ENCODE measurements at places on chromosomes 3 and 15.
A peak's percentile ranks its signal among the peaks of the same experiment; 100 is the strongest.

GRCh38 chr3:133038731-133039375 is 662 bp downstream of the TMEM108 start:
- DNase-seq: no peak

DNA sequence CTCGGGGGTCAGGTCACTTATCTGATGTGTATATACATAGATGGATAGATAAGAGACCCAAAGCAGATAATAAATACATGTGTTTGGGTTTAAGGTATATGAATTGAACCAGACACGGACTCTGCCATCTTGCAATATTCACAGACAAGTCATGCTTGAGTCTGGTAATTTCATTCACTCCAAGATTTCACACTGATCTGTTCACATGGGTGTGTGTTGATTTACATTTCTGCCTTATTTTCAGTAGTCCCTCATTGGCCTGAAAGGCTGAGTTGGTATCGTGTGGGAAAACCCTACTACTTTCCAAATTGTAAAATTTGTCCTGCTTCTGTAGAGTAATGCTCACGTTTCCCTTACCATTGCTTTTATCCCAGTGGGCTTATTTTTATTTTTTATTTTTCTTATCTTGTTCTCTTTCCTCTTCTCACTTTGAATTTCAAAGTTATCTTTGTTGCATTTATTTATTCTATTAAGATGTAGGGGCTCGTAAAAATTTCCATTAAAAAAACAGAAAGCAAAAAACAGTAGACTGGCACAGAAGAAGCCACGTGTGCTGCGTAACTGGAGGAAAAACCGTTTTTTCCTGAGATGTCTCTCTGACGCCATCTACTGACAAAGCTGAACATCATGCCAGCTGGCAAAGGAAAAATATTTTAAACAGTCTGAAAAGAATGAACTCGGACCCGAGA is 10.8 kb upstream of the MFSD1 start:
- DNase-seq: no peak

DNA sequence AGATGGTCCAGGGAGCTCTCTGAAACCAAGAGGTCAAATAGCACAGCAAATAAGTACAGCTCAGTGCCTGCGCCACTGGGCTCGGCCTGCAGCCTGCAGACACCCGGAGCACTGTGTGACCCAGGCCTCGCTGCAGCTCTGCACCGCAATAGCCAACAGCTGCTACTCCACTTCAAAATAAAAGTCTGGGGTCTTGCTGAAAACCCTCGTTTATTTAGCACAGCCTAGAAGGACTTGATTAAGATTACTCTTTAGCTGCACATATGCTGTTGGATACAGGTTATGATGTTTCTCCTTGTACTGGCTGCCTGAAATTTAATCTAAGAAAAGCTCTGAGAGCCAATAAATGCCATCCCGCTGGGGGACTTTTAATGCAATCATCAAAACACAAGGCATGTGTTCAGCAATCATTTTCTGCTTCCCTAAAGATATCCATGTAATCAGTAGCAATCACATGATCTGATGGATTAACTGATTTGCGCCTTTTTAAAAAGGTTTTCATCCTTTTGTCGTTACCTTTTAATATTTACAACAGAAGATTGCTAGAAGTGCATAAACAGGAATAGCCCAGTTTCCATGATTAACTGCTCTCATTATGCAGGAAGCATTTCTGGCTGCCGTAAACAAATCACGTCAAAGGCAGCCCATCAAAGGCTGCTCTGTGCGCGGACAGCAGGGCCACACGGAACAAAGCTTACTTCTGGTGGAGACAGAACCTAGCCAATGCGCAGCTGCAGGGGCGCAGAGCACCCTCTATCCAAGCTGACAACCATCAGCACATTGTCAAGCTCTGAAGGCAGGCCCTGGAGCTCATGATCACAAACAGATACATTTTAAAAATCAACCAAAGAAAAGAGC is 58.8 kb downstream of the CLASP2 start:
- DNase-seq: no peak

GRCh38 chr3:183449791-183450190 is 21.4 kb upstream of the MCF2L2 start:
- no peak for DNase-seq

DNA sequence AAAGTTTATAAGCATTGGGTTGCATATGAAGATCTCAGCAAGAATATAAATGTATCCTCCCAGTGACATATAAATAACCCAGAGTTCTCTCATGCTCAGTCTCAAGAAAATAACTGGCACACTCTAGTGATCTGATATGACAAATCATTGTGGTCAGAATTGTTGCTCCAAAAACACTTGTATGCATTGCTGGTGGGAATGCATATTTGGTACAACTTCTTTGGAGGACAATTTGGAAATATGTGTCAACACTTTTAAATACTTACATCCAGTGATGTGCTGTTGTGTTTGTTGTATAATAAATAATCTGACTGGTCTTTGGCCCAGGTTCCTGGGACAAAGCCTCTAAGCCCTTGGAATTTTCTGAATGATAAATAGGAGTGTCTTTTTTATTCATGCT is 66.7 kb upstream of the STT3B start:
- DNase-seq: no peak

DNA sequence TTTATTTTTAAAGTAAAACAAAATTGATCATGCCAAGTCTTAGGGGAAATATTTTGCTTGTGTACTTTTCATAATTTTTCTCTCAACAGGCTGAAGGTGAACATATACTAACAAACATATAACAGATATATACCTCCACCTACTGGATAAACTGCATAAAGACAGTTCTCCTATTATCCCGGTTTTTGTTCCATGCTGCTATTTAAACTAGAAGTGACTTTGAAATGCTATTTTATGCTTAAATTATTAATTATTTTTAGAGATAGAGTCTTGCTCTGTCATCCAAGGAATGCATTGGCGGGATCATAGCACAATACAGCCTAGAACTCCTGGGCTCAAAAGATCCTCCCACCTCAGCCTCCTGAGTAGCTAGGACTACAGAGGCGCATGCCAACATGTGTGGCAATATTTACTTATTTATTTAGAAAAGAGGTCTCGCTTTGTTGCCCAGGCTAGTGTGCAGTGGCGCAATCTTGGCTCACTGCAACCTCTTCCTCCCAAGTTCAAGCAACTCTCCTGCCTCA is 49.8 kb downstream of the ST3GAL6 start:
- no peak for DNase-seq

DNA sequence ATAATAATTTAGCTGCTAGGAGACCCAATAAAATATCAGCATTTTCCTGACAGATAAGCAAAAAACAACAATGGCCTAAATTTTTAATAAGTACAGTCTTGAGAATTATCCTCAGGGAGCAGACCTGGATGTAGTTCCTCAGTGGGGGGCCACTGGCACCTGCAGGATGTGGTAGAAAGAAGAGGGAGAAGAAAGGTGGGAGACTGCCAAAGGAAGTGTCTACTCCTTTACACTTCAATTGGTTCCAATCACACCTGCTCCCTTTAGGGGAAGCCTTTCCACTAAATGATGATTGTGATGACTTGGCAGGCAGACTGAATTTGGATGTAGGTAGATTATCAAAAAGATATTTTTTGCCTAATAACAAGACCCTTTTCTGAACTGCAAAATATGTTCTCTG is 353.0 kb upstream of the SATB1 start:
- no peak for DNase-seq

DNA sequence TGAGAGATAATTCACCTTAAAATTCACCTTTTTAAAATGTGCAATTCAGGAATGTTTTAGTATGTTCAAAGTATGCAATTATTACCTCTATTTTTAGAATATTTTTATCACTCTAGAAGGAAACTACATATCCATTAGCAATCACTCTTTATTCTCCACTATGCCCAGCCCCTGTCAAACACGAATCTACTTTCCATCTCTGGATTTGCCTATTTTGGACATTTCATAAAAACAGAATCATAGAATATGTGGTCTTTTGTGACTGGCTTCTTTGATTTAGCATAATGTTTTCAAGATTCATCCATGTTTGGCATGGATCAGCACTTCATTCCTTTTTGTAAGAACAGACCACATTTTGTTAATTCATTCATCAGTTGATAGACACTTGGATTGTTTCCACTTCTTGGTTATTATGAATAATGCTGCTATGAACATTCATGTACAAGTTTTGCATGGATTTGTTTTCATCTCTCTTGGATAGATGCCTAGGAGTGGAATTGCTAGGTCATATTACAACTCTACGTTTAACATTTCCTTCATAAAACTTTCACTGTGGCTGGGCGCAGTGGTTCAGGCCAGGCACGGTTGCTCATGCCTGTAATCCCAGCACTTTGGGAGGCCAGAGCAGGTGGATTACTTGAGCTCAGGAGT is 12.7 kb downstream of the HMCES start:
- no peak for DNase-seq

DNA sequence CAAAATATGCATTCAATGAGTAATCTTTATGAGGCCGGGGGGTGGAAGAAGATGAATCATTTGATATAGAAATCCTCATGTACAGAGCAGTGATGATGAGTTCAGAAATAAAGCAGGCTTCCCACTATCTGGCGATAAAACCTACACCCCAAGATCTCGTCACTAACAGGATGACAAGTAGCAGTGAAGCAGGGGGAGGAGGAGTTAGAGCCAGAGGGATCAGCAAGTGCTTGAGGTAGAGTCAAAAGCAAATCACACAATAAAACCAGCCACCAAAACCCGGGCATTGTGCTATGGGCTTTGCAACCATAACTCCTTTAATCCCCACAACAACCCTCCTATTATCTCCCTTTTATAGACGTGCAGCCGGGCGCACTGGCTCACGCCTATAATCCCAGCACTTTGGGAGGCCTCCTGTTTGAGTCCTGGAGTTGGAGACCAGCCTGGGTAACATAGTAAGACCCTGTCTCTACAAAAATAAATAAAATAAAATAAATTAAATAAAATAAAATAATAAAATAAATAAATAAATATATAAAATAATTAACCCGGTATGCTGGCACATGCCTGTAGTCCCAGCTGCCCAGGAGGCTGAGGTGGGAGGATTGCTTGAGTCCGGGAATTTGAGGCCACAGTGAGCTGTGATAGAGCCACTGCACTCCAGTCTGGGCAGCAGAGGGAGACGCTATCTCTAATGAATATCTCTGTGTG is 53.0 kb downstream of the STARD5 start:
- DNase-seq: no peak

DNA sequence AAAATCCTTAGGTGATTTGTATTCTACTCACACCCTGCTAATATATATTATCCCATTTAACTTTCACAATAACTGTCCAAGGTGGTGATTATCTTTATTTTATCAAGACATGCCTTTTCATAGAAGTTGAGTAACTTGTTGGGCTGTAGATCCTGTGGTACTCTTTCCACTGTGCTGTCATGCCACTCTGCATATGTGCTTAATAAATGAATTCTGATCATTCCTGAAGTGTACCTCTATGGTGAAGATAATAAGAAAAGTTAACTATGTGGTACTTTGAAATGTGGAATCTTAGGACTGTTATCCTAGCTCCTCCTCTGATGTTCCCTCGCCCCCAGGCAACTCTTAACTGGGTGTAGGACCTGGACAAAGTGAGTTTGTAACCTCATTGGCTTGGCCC is 5.2 kb downstream of the SNRK start:
- no peak for DNase-seq

DNA sequence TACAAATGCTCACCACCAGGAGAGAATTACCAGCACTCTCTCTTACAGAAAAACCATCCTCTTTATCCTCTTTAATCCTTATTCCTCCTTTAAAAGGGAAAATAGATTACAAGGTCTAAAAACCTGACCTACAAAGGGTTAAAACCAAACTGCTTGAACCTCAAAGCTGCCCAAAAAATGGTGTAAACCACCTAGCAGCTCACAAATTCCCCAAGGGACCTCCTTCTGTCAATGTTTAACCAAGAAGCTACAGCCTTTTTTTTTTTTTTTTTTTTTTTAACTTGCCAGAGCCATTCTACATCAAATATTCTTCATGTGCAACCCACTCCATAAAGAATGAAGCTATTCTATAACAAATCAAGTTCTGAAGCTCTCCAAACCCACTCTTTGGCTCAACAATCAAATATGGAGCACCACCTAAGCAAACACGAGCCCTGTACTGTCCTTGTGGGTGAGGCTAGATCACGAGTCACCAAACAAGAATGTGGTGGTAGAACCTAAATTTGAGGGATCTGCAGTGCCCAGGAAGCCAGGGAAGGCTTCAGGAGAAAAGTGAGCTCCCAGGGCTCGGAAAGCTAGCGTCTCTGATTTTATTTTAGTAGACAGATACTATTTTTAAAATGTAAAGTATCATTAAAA is 20.1 kb downstream of the OSBPL10 start:
- no peak for DNase-seq

DNA sequence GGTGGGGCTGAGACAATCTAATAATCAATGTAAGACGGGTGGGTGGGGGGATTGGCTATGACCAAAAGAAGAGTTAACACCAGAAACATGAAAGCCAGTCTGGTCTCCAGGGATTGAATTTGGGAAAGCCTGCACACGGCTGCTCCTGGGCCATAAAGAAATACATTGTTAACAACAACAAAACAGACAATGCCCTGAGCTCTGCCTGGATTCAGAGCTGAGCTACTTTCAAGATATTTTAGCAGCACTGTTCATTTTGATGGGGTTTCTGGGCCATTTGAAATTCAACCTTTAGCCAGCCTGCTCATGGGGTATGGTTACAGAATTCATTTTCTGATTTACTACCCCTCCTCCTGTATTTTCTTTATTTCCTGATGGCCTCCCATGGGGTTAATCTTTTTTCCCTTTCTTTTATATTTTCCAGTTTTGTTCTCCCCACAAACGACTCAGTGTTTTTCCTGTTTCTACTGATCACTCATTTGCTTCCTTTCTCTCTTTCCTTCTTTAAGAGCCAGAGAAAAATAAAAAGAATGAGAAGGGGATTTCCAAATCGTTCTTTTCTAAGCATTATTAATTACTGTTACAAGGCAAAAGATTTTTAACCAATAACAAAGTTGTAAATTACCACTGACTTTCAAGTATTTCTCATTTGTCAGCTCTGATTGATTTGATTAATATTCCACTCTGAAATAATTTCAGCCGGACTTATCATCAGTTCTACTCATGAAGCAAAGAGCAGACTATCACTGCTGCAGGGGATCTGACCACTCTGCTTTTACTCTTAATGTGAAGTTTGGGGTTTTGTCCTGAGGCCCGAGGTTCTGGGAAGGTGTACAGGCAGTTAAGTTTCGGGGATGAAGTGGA is 19.6 kb downstream of the NR2F2 start:
- DNase-seq: no peak

DNA sequence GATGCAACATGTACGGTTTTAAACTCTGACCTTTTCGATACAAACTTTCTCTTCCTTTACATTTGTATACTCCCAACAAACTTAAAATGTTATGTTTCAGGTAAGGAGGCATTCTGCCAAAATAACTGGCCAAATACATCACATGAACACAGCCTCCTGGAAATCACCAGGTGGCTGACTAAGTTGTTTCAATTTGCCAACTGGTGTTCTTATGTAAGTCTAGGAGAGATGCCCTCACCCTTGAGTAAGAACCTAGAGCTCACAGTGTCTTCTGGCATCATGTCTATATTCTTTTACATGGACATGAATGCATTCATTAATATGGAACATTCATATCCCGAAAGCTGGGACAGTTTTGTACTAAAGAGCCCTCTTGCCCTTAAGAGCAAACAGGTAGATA is 341.1 kb upstream of the NR2F2 start:
- no peak for DNase-seq

GRCh38 chr3:152309535-152310307 is 41.0 kb downstream of the MBNL1 start:
- no peak for DNase-seq

GRCh38 chr3:125051715-125052581 is 3.8 kb downstream of the HEG1 start:
- peak; percentile 42 for DNase-seq

- DNase-seq: no peak
Observed at GRCh38 chr15:27870320-27870719, 228.8 kb downstream of the OCA2 start.
